ENCODE measurements at places on chromosomes 1 and 21. TPM values are rescaled to one million over a fixed set of nuclear protein-coding genes. Genes with fewer than 3 reads are reported as not detected.

Gene P3R3URF
- not detected for total RNA-seq

Gene SAMSN1
- total RNA-seq, result 1.0 TPM

Gene CFAP107
- not detected for total RNA-seq

GRCh38 chr21:14617040-14617393, 70.9 kb upstream of the SAMSN1 start:
- peak overlapping the region; percentile 96 for H3K27ac ChIP-seq
- no peaks in the 10 kb centered on the region for H3K27me3 ChIP-seq
- peaks cover 26% of the 10 kb centered on the region for H3K36me3 ChIP-seq
- H3K4me3 ChIP-seq, result peak overlapping the region; percentile 49

Gene BRINP3
- 0.28 TPM for total RNA-seq

- H3K27ac ChIP-seq, result no peak overlapping the region
- H3K27me3 ChIP-seq, result no peaks in the 10 kb centered on the region
- no peaks in the 10 kb centered on the region for H3K36me3 ChIP-seq
- peaks cover 21% of the 10 kb centered on the region for H3K4me1 ChIP-seq
These were observed 652.5 kb downstream of the KIF26B start for GRCh38 chr1:245807306-245807705.

- H3K27ac ChIP-seq, result no peak overlapping the region
- DNase-seq, result no peak
- no peak overlapping the region for H3K4me3 ChIP-seq
- peaks cover 6% of the 10 kb centered on the region for H3K4me1 ChIP-seq
- peaks cover 7% of the 10 kb centered on the region for H3K27me3 ChIP-seq
These were observed 20.8 kb upstream of the LAPTM5 start for GRCh38 chr1:30778154-30778978.

- H3K36me3 ChIP-seq, result no peaks in the 10 kb centered on the region
- DNase-seq, result peak; percentile 87
- H3K27me3 ChIP-seq, result no peaks in the 10 kb centered on the region
- H3K4me3 ChIP-seq, result peak within 1 kb of the TSS; percentile 3
- peaks cover 10% of the 10 kb centered on the region for H3K4me1 ChIP-seq
- no peak within 1 kb of the TSS for H3K27ac ChIP-seq
These were observed at the start of gene PCP4 for GRCh38 chr21:39867198-39867650. Gene PCP4, plus strand, starts transcription at chr21:39867438. Its CDS starts 64 bp downstream, at chr21:39867502.

DNA sequence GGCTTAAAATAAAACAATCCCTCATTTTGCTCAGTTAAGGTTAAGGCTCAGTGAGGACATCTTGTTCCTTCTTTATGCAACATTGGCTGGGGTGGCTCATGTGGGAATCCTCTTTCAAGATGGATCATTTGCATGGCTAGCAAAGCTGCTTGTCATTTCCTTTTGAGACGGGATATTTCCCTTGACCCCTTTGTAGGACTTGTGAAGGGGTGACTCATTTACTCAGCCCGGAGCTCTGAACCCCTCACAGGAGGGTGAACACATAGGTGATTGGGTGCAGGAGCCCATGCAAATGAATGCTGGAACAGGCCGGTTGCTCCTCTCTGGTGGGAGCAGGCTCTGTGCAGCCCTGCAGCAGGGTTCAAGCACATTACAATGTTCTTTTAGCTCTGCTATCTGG, 15.8 kb upstream of the C8A start:
- no peak overlapping the region for H3K27ac ChIP-seq
- H3K36me3 ChIP-seq, result no peaks in the 10 kb centered on the region
- H3K4me3 ChIP-seq, result no peak overlapping the region
- no peak for DNase-seq

- no peak overlapping the region for H3K27ac ChIP-seq
- peaks cover 18% of the 10 kb centered on the region for H3K4me1 ChIP-seq
- no peak overlapping the region for H3K4me3 ChIP-seq
- peaks cover 4% of the 10 kb centered on the region for H3K27me3 ChIP-seq
These were observed 10.3 kb upstream of the S100A10 start for GRCh38 chr1:152003846-152004442.

DNA sequence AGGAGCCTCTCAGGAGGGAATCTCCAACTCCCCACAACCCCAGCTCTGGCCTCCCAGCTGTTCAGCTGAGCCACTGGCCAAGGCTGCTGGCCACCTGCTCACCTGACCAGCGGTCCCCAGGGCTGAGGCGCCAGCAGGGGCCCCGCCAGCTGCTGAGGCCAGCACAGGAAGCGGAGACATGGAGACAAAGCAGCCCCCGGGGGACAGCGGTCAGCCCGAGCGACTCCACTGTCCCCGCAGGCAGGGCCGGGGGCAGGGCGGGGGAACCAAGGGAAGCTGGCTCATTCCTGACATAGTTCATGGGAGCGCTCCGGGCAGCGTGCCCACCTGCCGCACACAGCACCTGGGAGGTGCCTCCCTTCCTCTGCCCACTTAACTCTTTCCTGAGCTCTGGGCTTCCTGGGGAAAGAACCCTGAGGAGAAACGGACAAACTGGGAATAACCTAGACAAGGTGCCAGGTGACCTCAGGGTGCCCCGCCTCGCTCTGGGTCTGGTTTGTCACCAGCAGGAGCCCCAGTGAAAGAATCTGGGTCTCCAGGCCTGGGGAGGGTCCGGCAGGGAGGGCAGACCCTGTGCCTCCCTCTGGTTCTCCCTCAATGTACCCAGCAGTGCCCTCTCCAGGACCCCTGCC, 10.7 kb downstream of the EPHA2 start:
- H3K4me1 ChIP-seq, result peaks cover 55% of the 10 kb centered on the region
- H3K27ac ChIP-seq, result peak overlapping the region; percentile 99
- DNase-seq, result peak; percentile 55
- no peaks in the 10 kb centered on the region for H3K27me3 ChIP-seq
- peaks cover 41% of the 10 kb centered on the region for H3K36me3 ChIP-seq

GRCh38 chr1:48202030-48202752, 20.3 kb upstream of the SLC5A9 start:
- H3K4me1 ChIP-seq, result peaks cover 5% of the 10 kb centered on the region
- H3K27me3 ChIP-seq, result peaks cover 3% of the 10 kb centered on the region
- no peaks in the 10 kb centered on the region for H3K36me3 ChIP-seq

GRCh38 chr1:47703981-47704596, 266.2 kb downstream of the FOXD2 start:
- peaks cover 4% of the 10 kb centered on the region for H3K4me1 ChIP-seq
- DNase-seq, result no peak
- peaks cover 48% of the 10 kb centered on the region for H3K27me3 ChIP-seq
- H3K36me3 ChIP-seq, result no peaks in the 10 kb centered on the region

Gene SH3D21
- total RNA-seq, result 26.9 TPM

Gene TCEANC2
- 6.9 TPM for total RNA-seq

DNA sequence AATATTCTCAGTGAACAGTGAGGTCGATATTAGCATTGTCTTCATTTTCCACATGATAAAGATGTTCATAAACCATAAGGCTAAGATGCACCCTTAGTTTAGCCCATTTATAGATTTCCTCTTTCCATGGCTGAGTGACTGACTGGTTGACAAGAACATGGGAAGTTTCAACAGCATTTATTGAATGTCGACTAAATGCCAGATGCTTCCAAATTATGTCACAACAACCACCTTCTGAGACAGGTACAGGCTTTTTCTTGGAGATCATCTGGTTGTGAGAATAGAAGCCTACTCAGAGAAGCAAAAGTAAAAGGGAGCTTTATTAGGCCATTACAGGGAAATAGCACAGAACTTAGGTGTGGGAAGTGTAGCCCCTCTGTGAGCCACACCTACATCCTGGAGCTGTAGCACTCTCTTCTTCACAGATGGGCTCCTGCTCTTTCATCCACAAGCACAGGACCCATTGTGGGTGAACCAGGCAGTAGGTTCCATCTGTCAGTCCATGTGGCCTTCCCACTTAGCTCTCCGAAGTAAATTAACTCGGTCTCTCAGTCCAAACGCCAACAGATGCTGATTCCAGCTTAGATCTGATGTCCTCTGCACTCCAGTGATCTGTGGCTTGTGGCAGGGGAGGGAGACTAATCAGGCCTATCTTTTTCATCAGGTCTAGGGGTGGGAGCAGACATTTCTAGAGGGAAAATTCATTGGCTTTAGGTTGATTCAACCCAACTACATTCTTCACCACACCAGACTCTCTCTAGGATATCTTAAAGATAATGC, 14.3 kb downstream of the ATP2B4 start:
- H3K36me3 ChIP-seq, result no peaks in the 10 kb centered on the region
- H3K27ac ChIP-seq, result no peak overlapping the region
- DNase-seq, result no peak
- no peaks in the 10 kb centered on the region for H3K27me3 ChIP-seq
- peaks cover 18% of the 10 kb centered on the region for H3K4me1 ChIP-seq

Gene OR2M4
- total RNA-seq, result not detected

Gene AMY1B
- not detected for total RNA-seq

DNA sequence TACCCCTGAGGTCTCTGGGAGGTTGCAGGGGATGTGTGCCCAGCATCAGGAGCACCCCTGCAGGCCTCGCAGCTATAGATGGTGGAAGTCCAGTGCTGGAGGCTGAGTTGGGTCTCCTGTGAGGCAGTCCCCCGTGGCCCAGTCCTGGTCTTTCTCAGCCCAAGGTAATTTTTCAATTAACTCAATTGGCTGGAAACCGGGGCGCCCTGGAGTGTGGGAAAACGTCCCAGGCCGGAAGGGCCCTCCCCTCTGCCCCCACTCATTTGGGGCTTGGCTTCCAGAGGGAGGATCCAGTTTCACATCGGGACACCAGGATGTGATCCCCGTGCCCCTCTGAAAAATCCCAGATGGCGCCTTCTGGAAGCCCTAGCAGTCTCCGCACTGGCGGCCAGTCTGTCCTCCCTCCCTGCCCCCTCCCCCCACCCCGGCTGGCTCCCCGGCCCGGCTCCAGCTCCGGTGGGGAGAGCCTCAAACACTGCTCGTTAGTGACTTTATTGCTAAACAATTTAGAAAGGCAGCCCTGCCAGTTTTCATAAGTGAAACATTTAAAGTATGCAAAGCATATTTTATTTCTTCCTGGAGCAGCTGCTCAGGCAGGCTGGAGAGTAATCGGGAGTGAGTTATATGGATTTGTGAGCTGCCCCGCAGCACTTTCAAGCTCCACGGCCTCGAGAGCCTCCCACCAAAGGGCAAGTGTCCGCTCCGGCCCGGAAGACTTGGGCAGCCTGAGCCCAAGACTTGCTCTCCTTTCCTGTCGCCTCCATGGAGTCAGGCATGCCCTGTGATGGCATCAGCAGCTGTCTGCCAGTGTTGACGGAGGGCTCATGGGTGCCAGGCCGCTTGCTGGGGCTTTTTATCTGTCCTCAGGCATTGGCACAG, 208.2 kb upstream of the TMEM51 start:
- peak overlapping the region; percentile 79 for H3K27ac ChIP-seq
- no peaks in the 10 kb centered on the region for H3K36me3 ChIP-seq
- no peaks in the 10 kb centered on the region for H3K27me3 ChIP-seq
- peaks cover 63% of the 10 kb centered on the region for H3K4me1 ChIP-seq
- H3K4me3 ChIP-seq, result no peak overlapping the region

DNA sequence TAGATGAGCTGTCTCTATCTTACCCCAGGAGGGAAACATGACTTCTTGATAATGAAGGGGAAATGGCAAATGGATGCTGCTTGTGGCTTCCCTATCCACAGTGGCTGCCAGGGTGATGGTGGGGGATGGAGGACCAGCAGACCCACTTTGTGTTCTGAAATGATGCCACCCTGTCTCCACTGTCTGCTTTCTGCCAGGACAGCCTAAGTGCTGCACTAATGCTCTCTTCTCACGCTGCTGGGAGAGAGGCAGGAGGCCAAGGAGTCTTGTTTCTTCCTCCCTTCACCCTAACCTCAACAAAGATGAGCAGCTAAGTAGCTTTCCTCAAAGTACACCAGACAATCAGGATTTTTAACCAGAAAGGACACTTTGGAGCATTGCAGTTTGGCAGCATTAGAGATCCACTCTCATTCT, 36.6 kb downstream of the XCL1 start:
- no peak overlapping the region for H3K4me3 ChIP-seq
- DNase-seq, result no peak
- no peaks in the 10 kb centered on the region for H3K36me3 ChIP-seq
- H3K4me1 ChIP-seq, result peaks cover 15% of the 10 kb centered on the region

Gene AMPD1
- total RNA-seq, result not detected

GRCh38 chr1:95116580-95117206, 462 bp upstream of the TLCD4 start:
- peaks cover 20% of the 10 kb centered on the region for H3K4me1 ChIP-seq
- peak; percentile 73 for DNase-seq
- H3K4me3 ChIP-seq, result peak overlapping the region; percentile 92
- H3K27ac ChIP-seq, result peak overlapping the region; percentile 83
- H3K27me3 ChIP-seq, result peaks cover 19% of the 10 kb centered on the region

DNA sequence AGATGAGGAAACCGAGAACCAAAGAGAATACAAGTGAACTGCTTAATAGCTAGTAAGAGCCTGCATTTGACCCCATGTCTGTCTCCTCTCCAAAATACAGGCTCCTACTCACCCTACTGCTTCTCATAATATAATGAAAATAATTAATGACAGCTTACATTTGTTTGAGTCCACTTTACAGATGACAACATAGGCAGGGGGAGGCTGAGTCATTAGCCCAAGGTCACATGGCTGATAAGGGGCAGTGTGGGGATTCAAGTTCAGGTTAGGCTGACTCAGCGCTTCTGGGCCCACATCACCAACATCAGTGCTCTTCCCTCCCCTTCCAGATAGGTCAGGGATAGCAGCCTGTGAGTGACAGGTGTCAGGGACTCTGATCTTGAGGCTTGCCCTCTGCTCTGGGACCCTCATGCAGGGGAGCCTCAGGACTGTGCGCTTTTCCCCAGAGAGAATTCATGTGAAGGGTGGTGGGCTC, 16.2 kb downstream of the AZIN2 start:
- no peak for DNase-seq
- no peak overlapping the region for H3K4me3 ChIP-seq
- no peak overlapping the region for H3K27ac ChIP-seq
- H3K27me3 ChIP-seq, result peaks cover 29% of the 10 kb centered on the region
- H3K36me3 ChIP-seq, result no peaks in the 10 kb centered on the region

GRCh38 chr1:202843081-202843480, 32.3 kb downstream of the PCAT6 start:
- no peak for DNase-seq
- peaks cover 12% of the 10 kb centered on the region for H3K4me1 ChIP-seq
- no peaks in the 10 kb centered on the region for H3K36me3 ChIP-seq
- H3K4me3 ChIP-seq, result no peak overlapping the region
- H3K27me3 ChIP-seq, result no peaks in the 10 kb centered on the region
- H3K27ac ChIP-seq, result 0 out of 2 replicates have a peak overlapping the region, but pooled peaks have one; percentile 18

- no peaks in the 10 kb centered on the region for H3K36me3 ChIP-seq
- no peaks in the 10 kb centered on the region for H3K27me3 ChIP-seq
- H3K27ac ChIP-seq, result no peak overlapping the region
- DNase-seq, result no peak
- H3K4me1 ChIP-seq, result no peaks in the 10 kb centered on the region
These were observed 88.6 kb downstream of the TGFB2 start for GRCh38 chr1:218433744-218434143.

DNA sequence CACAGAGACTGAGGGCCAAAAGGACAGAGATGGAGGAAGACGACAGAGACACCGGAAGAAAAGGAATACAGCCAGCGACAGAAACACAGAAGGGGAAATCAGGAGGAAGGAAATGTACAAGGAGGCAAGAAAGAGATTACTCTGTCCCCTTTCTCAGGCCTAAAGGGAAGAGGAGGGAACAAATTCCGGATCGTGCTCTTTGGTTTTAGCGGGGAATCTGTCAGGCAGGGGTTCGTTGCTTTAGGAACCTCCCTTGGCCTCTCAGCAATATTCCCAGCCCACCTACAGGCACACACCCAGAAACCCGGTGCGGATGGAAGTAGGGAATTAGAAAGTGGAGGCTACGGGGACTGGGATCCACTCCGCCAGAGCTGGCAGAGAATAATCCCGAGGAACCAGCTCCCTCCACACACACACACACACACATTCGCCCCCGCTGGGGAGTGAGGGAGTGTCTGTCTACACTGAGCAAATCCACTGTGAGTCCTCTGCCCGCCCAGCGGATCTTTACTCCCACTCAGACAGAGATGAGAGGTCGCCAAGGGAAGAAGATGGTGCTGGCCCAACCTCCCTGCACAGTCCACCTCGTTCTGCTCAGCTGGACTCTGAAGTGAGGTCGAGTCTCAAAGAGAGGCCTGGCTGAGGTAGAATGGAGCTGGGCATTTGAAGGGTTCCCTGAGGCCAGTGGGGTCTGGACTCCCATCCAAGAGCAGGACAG, 5.7 kb downstream of the TAL1 start:
- H3K4me1 ChIP-seq, result peaks cover 48% of the 10 kb centered on the region
- H3K36me3 ChIP-seq, result no peaks in the 10 kb centered on the region
- peak overlapping the region; percentile 63 for H3K4me3 ChIP-seq
- no peak for DNase-seq

Gene LRRC7
- total RNA-seq, result not detected
